ENCODE measurements at places on chromosomes 4 and X.

DNA sequence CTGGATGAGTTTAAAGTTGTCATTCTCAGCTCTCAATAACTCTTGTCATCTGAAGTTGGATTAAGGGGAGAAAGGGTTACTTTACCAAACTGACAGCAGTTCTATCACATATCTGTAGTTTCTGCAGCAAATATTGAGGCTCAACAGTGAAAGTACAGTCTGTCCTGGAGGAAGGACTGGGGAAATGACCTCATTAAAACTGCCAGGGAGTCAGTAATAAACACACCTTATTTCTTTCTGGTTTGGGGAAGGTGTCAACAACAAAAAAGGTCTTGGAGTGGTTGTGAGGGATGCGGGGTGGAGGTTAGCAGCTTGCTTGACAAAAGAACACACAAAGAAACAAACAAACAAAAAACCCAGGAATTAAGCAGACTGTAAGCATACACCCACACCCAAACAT lies 1418.0 kb downstream of the STIM2 start:
- no peak for DNase-seq

- no peak for DNase-seq
Measured at GRCh38 chrX:12979616-12980015, 4.7 kb downstream of the TMSB4X start.

DNA sequence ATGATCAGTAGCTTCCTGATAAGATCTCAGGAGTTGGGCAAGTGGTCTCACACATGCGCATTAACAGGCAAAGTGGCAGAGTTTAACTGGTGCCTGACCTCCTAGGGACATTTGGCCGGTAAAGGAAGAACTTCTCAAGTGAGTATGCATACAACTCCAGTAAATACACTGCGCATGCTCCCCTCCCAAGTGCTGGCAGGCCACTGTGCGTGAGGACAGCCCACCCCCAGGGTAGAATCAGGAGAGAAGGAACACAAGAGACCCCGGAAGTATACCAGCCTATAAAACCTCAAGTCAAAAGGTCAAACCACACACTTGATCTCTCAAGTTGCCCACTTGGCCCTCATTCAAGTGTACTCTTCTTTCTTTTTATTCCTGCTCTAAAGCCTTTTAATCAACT lies 225.5 kb upstream of the ANKRD50 start:
- no peak for DNase-seq

- DNase-seq, result no peak
Measured at GRCh38 chr4:148405161-148405893, 36.9 kb downstream of the NR3C2 start.

- DNase-seq, result peak; percentile 8
Measured at GRCh38 chrX:121000589-121000988, 15.0 kb upstream of the CT47A1 start.

DNA sequence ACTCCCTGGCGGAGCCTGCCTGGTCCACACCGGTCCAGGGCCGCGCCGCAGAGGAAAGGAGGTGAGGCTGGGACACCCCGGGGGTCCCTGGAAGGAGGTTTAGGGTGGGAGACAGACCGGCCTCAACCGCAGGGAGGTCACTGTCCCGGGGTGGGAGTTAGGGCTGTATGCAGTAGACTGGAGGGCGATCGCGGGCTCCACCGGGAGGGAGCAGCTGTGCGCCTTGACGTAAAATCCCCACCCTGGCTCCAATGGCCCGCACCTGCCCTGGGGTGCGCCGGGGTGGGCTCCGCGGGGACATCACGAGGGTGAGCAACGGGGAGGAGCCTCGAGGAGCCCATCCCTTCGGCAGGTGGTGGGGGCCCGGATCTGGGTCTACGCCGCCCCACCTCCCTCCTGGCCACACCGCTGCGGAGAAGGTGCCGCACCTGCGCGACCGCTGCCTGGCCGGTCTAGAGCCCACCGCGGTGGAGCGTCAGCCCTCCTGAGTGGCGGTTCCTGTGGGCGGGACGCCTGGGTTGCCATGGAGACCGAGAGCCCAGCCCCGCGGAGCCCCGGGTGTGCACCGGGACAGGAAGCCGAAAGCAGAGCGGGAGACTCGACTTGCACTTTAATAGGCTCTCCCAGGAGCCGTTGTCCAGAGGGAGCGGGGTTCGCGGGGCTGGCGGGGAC lies 105.1 kb downstream of the ADRA2C start:
- no peak for DNase-seq

DNA sequence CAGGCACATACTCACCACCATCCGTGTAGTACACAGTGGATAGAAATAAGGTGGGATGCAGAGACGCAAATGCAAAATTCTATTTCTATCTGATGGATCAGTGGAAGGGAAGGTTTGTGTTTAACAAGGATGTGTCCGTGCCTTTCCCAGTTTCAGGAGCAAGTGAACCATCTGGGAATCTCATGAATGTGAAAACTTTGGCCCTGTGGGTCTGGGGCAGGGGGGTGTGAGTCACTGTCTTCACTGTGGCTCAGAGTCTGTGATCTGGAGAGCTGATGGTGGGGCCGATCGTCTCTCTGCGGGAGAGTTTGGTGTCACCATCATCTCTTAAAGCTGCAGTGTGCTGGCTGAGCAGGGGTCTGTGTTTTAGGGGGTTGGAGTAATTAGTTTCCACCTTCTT lies 179.3 kb upstream of the STS start:
- no peak for DNase-seq

DNA sequence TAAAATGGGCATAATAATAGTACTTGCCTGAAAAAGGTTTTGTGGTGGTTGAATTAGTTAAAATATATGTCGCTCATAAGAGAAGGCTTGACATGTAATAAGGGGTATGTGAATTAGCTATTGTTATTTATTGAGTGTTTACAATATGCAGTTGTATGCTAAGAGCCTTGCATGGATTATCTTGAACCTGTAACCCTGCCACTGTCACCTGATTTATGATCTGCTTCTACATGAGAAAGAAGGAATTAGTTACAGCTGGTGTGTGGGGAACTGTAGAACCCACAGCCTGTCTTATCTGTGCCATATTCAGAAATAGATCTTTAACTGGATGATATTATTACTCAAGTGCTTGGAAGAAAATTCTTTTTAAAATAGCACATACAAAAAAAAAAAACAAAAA lies 227.7 kb downstream of the LDB2 start:
- DNase-seq, result no peak

GRCh38 chr4:164779811-164780216 lies 25.9 kb downstream of the SMIM31 start:
- peak; percentile 34 for DNase-seq

DNA sequence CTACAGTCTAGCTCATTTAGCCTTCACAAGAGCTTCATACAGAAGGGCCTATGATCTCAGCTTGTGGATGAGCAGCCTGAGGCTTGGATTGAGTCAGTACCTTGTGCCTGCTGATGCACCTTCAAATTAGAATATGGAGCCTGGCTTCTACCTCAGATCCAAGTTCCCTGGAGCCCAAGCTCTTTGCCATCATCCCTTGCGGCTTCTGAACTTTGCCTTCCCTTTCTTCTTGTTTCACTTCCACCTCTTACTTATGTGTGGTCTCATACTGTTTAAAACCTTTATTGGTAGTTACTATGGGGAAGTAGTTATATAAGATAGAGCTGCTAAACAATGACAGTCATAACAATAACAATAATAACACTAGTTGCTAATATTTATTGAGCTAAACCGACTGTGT lies 84.3 kb upstream of the AFF2 start:
- no peak for DNase-seq

DNA sequence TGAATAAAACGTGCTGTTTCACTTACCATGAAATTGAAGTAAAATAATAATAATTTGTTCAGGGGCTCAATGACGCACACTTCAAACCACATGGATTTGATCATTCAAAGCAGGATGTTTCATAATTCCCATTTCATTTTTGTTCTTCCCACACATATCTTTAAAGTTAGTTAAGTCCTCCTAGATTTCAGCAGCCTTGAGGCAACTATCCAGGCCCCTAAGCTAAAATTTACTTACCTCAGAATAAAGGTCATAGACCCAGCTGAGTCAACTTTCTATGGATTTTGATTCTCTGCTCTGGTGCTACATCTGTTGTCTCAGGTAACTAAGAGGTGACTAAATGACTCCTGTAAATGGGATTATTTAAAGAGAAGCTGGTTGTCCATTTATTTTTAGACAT lies 25.0 kb downstream of the GPR174 start:
- no peak for DNase-seq

GRCh38 chr4:54231768-54232688 lies 2.9 kb downstream of the PDGFRA start:
- no peak for DNase-seq

- no peak for DNase-seq
Measured at GRCh38 chr4:129046055-129046959, 47.0 kb downstream of the SCLT1 start.

DNA sequence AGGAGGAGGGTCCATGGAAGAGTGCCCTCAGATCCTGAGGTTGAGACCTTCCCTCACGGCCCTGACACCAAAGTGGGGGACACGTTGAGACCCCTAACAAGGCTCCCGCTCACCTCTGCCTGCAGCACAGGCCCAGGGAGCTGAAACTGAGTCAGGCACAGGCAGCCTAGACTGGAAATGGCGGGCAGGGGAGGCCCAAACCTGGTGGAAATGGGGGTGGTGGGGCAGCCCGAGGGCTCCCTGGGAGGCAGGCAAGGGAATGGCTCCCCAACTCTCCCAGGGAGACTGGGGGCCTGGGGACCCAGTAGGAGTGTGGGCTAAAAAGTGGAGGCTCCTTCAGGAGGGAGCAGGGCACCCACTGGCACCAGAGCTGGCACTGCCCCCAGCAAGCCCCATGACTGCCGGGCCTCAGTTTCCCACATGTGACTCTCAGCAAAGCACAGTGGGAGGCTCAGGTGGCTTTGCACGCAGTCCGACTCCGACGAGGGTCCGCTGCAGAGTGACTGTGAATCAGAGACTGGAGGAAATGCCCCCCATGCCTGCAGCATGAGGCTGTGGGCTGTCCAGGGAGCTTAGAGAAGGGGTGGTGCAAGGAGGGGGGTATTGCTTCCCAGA lies 5.9 kb downstream of the NKX1-1 start:
- no peak for DNase-seq

- DNase-seq, result no peak
Measured at GRCh38 chr4:153466949-153467896, 1.1 kb downstream of the TMEM131L start.

GRCh38 chrX:15645266-15645665 lies 19.3 kb downstream of the CLTRN start:
- no peak for DNase-seq

GRCh38 chr4:94160774-94161173 lies 46.9 kb upstream of the SMARCAD1 start:
- DNase-seq, result no peak

GRCh38 chrX:54288968-54289367 lies 68.9 kb downstream of the WNK3 start:
- no peak for DNase-seq

GRCh38 chr4:88162626-88163025 lies 4.2 kb upstream of the ABCG2 start:
- DNase-seq, result no peak

- no peak for DNase-seq
Measured at GRCh38 chr4:158129694-158130093, 43.1 kb downstream of the GASK1B start.

DNA sequence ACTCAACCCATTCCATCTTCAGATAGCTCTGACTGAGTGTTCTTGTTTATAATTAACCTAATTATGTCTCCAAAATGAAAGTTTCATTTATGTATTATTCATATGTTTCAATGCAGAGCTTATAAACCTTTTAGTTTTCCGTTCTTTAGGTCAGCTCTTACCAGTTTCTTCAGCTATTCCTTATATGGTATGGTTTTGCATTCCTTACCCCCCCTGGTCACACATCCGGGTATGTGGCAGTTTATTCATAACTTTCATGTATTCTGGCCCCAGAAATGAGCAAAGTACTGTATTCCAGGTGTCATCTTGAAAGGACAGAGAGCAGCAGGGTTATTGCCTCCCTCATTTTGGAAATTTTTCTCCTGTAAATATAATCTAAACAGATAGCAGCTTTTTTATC lies 16.8 kb upstream of the IGSF1 start:
- DNase-seq, result no peak

DNA sequence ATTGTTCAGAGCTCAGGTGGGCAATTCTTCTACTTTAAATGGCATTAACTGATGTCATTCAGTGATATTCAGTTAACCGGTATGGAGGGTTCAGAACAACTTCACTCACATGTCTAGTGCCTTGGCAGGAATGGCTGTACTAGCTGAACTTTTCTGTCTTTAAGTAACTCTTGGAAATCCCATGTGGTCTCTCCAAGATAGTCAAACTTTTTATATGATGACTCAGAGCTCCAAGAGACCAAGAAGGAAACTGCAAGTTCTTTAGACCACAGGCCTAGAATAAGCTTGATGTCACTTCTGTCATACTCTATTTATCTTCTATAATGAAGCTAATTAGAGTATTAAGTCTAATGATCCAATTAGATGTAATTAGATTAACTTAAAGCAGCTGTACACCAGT lies 24.9 kb downstream of the LHFPL1 start:
- no peak for DNase-seq

DNA sequence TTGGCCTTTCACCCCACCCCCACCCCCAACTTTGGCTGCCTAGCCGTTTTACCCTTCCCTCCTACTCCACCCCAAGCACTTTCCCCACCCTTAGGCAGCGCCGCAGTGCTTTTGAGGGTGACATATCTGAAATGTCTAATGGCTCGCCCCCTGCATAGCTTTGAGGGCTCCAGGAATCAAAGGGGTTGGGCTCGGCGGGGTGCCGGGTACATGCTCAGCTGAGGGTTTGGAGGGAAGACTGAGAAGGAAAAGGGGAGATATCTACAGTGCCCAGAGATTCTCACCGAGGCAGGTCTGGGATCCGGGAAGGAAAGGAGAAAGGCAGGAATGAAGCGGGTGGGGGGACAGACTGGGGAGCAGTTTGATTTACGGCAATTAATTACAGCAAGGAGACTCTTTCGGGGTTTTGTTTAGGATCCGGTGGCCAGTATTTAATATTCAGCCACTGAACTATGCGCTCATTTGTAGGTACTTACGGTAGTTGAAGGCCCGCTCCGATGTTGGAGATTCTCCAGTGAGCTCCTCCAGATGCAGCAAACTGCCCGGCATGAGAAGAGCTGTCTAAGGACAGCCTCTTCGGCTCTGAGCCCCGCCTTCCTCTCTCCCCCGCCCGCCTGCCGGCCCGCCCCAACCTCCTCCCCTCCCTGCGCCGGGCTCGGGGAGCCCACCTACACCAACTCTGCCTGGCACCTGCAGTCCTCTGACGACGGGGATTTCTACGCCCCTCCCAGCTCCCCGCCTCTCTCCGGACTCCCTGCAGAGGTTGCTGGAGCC lies at the start of gene IGSF1:
Gene IGSF1 (minus strand): TSS at position 569 of the 774 bp plus-strand sequence. CDS start 2,632 bp downstream, outside the sequence.
- DNase-seq, result no peak

DNA sequence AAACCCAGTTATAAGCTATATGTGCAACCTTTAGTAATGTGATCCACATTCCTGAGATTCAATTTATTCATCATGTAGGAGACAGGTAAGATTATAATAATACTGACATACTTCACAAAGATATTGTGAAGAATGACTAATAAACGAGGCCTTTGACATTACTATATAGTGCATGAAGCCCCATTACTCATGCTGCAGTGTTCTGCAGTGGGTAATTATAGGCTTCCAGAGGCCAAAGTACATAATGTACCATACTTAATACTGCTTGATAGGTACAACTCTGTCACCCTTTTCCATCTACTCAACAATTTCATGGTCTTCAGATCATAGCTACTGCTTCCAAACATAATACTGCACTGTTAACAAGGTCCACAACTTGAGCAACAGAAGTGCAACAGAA lies 68.9 kb downstream of the COL25A1 start:
- no peak for DNase-seq

Data from fibroblast of the conjunctiva (primary cell).